ENCODE measurements at places on chromosomes 7 and 10. TPM values are rescaled to one million over a fixed set of nuclear protein-coding genes. Genes with fewer than 3 reads are reported as not detected.

The COL1A2 gene
- total RNA-seq, result not detected

- no peaks in the 10 kb centered on the region for H3K36me3 ChIP-seq
- H3K4me1 ChIP-seq, result no peaks in the 10 kb centered on the region
- no peak for DNase-seq
- no peak overlapping the region for H3K27ac ChIP-seq
- no peak overlapping the region for H3K4me3 ChIP-seq
- no peaks in the 10 kb centered on the region for H3K27me3 ChIP-seq
Measured at GRCh38 chr7:120337308-120337907, 64.4 kb downstream of the KCND2 start.

GRCh38 chr10:122798704-122799231, 46.9 kb downstream of the CUZD1 start:
- H3K4me3 ChIP-seq, result no peak overlapping the region
- DNase-seq, result no peak
- peaks cover 10% of the 10 kb centered on the region for H3K27me3 ChIP-seq
- no peaks in the 10 kb centered on the region for H3K4me1 ChIP-seq
- no peaks in the 10 kb centered on the region for H3K36me3 ChIP-seq

DNA sequence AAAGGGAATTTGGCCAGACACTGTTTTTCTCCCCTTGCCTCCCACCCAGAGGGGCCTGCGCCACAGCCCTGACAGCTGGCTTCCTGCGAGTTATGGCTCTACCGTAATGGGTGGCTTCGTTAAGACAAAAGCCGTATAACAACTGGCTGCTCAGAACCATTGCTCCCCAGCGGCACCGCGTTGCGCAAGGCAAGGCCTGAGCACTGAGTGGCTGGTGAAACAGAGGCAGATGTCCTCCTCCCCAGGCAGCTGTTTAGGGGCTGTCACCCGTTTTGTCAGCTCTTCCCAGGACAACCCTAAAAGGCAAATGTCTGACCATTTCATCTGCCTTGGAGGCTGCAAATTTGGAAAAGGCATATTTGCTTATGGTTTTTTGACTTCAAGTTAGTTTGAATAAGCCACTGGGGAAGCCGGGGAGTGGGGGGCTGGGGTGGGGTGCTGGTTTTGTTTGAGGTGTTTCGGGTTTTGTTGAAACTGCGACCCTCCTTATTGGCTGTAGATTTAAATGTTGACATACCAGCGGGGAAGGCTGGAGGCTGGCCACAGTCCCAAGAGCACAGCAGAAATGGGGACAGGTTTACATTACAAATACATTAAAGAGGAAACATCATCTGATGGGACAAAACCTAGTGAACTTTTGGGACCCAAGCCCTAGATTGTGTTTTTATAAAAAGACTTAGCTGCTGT, 681 bp upstream of the SPOCK2 start:
- H3K4me3 ChIP-seq, result no peak overlapping the region
- H3K27ac ChIP-seq, result no peak overlapping the region
- H3K36me3 ChIP-seq, result peaks cover 9% of the 10 kb centered on the region
- no peak for DNase-seq
- H3K4me1 ChIP-seq, result peaks cover 27% of the 10 kb centered on the region

DNA sequence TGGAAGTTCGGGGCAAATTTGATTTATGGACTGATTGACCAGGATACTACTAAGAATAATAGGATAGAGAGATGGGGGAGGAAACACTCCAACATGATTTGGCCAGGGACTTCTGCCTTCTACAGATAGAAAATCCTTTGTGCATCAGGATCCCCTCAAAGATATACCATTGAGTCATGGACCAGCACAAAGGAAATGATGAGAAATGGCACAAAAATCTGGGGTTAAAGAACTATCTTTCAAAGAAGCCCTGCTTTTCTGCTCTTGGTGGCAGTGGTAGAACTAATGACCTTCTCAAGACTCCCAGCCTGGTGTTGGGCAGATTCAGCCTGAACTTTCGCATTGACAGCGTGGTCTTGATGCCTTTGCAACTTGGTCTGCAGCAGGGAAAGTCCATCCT, 27.6 kb upstream of the LAMB1 start:
- peaks cover 17% of the 10 kb centered on the region for H3K4me1 ChIP-seq
- no peaks in the 10 kb centered on the region for H3K27me3 ChIP-seq
- H3K27ac ChIP-seq, result no peak overlapping the region
- no peaks in the 10 kb centered on the region for H3K36me3 ChIP-seq
- no peak overlapping the region for H3K4me3 ChIP-seq
- DNase-seq, result no peak

The NEURL1 gene
- 4.8 TPM for total RNA-seq

DNA sequence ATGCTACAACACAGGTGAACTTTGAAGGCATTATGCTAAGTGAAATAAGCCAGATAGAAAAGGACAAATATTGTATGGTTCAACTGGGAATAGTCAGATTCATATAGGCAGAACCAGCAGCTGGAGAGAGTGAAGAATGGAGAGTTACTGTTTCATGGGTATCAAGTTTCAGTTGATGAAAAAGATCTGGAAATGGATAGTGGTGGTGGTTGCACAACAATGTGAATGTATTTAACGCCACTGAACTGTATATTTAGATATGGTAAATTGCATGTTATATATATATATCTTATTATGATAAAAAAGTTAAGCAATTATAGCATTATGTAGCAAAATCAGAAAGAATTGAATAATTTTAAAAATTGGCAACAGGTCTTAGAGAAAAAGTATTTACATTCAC, 3.9 kb downstream of the LMBR1 start:
- peaks cover 25% of the 10 kb centered on the region for H3K4me1 ChIP-seq
- H3K36me3 ChIP-seq, result 0 out of 2 replicates have a peak, but pooled peaks cover 7% of the 10 kb centered on the region
- H3K4me3 ChIP-seq, result no peak overlapping the region
- no peak for DNase-seq

GRCh38 chr10:112756235-112756527, 193.9 kb upstream of the TCF7L2 start:
- no peak overlapping the region for H3K27ac ChIP-seq
- no peaks in the 10 kb centered on the region for H3K27me3 ChIP-seq
- no peaks in the 10 kb centered on the region for H3K36me3 ChIP-seq
- no peak for DNase-seq
- H3K4me3 ChIP-seq, result no peak overlapping the region

The CDHR3 gene
- 8.7 TPM for total RNA-seq

GRCh38 chr7:82732677-82733076, 289.1 kb upstream of the CACNA2D1 start:
- H3K4me1 ChIP-seq, result no peaks in the 10 kb centered on the region
- DNase-seq, result no peak
- H3K27ac ChIP-seq, result no peak overlapping the region
- no peaks in the 10 kb centered on the region for H3K27me3 ChIP-seq
- no peaks in the 10 kb centered on the region for H3K36me3 ChIP-seq
- H3K4me3 ChIP-seq, result no peak overlapping the region

The DOCK1 gene
- 24.8 TPM for total RNA-seq

GRCh38 chr7:26538689-26539088, 247.0 kb downstream of the SNX10 start:
- no peak overlapping the region for H3K4me3 ChIP-seq
- H3K36me3 ChIP-seq, result no peaks in the 10 kb centered on the region
- no peaks in the 10 kb centered on the region for H3K27me3 ChIP-seq
- no peaks in the 10 kb centered on the region for H3K4me1 ChIP-seq
- H3K27ac ChIP-seq, result no peak overlapping the region

DNA sequence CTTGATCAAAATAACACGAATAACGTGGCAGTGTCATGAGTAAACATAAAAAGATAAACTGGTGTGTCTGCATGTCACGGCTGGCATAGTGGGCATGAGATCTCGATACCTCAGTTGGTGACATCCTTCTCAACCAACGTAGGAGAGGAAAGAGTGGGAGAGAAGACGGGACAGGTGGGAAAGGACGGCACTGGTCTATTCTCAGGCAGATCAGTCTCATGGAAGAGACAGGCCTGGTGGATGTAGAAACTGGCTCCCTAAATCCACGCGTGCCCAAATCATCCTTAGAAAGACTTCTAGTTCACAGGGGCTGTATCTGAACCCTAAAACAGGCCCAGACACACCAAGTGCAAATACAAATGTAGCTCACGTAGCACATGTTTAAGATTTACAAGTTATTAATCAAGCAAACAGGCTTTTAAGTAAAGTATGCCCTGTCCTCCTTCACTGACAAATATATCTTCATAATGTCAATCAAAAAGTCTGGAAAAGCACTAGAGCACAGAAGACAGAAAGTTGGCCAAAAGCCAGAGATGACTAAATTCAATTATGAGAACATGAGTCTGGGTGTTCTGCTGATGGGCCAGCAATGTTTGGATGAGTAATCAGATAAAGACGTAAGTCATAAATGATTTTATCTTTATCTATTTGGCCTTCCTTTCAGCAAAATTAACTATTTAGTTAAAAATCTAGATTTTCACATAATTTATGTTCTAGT, 56.3 kb downstream of the SFMBT2 start:
- no peak overlapping the region for H3K4me3 ChIP-seq
- no peak overlapping the region for H3K27ac ChIP-seq
- H3K4me1 ChIP-seq, result no peaks in the 10 kb centered on the region
- H3K27me3 ChIP-seq, result no peaks in the 10 kb centered on the region
- DNase-seq, result no peak

- H3K27ac ChIP-seq, result no peak overlapping the region
- no peak for DNase-seq
- H3K27me3 ChIP-seq, result no peaks in the 10 kb centered on the region
- H3K4me1 ChIP-seq, result no peaks in the 10 kb centered on the region
- no peaks in the 10 kb centered on the region for H3K36me3 ChIP-seq
Measured at GRCh38 chr7:81616951-81617350, 152.9 kb downstream of the HGF start.

GRCh38 chr10:15209827-15210509, 41.5 kb upstream of the NMT2 start:
- H3K4me1 ChIP-seq, result no peaks in the 10 kb centered on the region
- peaks cover 9% of the 10 kb centered on the region for H3K27me3 ChIP-seq
- DNase-seq, result no peak
- no peak overlapping the region for H3K27ac ChIP-seq
- no peaks in the 10 kb centered on the region for H3K36me3 ChIP-seq

GRCh38 chr10:121310151-121310711, 288.0 kb downstream of the FGFR2 start:
- H3K4me3 ChIP-seq, result no peak overlapping the region
- H3K4me1 ChIP-seq, result no peaks in the 10 kb centered on the region
- no peaks in the 10 kb centered on the region for H3K36me3 ChIP-seq

The CPXM2 gene
- not detected for total RNA-seq

DNA sequence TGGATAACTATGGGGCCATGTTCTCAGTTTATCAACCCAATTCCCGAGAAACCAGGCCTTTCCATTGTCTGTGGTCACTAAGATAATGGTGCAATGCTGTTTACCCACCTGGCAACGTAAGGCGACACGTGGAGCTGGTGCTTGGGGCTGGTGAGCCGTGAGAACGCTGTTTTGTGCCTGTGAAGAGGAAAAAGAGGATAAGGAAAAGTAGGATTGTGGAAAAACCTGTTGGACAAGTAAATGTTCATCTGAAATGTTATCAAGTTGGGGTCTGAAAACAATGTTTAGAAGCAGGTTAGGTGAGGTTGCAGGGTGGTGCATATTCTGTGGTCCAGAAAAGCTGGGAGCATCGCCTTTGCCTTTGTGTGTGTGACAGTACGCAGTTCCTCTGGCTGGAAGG, 88.5 kb downstream of the PPP1R17 start:
- H3K27me3 ChIP-seq, result no peaks in the 10 kb centered on the region
- H3K4me1 ChIP-seq, result no peaks in the 10 kb centered on the region
- no peaks in the 10 kb centered on the region for H3K36me3 ChIP-seq
- DNase-seq, result peak; percentile 7

The WIPF3 gene
- 0.25 TPM for total RNA-seq

The PGAM2 gene
- 4.2 TPM for total RNA-seq

The ACTR3C gene
- 24.1 TPM for total RNA-seq

The CTAGE6 gene
- total RNA-seq, result not detected

- H3K4me1 ChIP-seq, result peaks cover 28% of the 10 kb centered on the region
- H3K27ac ChIP-seq, result no peak overlapping the region
- no peaks in the 10 kb centered on the region for H3K36me3 ChIP-seq
- no peaks in the 10 kb centered on the region for H3K27me3 ChIP-seq
- no peak overlapping the region for H3K4me3 ChIP-seq
Measured at GRCh38 chr10:71978988-71979691, 14.9 kb downstream of the CHST3 start.

- no peaks in the 10 kb centered on the region for H3K4me1 ChIP-seq
- H3K27me3 ChIP-seq, result no peaks in the 10 kb centered on the region
- DNase-seq, result no peak
- no peaks in the 10 kb centered on the region for H3K36me3 ChIP-seq
- H3K27ac ChIP-seq, result no peak overlapping the region
Measured at GRCh38 chr7:38339953-38340819, 66.8 kb upstream of the TARP start.

The HNRNPF gene
- total RNA-seq, result 267 TPM

- H3K36me3 ChIP-seq, result no peaks in the 10 kb centered on the region
- H3K27ac ChIP-seq, result no peak overlapping the region
- H3K27me3 ChIP-seq, result peaks cover 52% of the 10 kb centered on the region
- no peak overlapping the region for H3K4me3 ChIP-seq
- H3K4me1 ChIP-seq, result no peaks in the 10 kb centered on the region
Measured at GRCh38 chr7:293681-294439, 3.9 kb downstream of the FOXL3 start.

DNA sequence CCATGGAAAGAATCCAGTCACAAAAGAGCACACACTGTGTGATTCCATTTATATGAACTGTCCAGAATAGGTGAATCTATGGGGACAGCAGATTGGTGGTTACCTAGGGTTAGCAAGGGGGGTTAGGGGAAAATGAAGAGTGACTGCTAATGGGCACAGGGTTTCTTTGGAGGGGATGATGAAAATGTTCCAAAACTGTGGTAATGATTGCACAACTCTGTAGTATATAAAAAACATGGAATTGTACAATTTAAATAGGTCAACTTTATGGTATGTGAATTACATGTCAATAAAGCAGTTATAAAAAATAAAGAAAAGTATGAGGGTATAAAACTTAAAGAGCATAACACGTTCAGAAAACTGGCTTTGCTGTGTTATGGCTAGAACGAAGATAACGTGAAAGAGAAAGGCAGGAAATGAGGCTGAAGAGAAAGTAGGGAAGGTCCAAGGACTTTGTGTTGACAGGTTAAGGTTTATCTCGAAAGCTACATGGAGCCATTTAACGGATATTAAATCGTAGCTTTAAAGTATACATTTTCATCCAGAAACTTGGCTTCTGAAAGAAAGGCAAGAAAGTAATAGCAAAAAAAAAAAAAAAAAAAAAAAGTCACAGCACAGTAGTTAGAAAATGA, 26.4 kb upstream of the MSS51 start:
- H3K36me3 ChIP-seq, result peaks cover 5% of the 10 kb centered on the region
- H3K4me1 ChIP-seq, result no peaks in the 10 kb centered on the region
- no peak overlapping the region for H3K27ac ChIP-seq
- H3K27me3 ChIP-seq, result no peaks in the 10 kb centered on the region
- DNase-seq, result no peak

DNA sequence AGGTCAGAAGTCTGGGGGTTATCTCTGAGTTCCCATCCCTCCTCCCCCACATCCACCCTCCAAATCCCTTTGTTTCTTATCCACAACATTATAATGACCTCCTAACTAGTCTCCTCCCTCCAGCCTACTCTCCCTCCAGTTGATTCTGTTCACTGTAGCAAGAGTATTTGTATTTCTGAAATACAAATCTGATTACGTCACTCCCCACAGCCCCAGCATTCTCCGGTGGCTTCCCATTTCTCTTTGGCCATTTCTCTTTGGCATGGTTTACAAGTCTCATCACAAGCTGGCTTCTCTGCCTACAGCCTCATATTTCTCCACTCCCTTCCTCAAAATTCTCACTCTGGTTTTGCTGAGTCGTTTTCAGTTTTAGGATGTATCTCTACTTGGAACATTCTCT, 24.6 kb upstream of the MRPS33 start:
- H3K36me3 ChIP-seq, result no peaks in the 10 kb centered on the region
- H3K27me3 ChIP-seq, result 0 out of 2 replicates have a peak, but pooled peaks cover 4% of the 10 kb centered on the region
- H3K4me3 ChIP-seq, result no peak overlapping the region
- H3K4me1 ChIP-seq, result 0 out of 2 replicates have a peak, but pooled peaks cover 7% of the 10 kb centered on the region
- no peak for DNase-seq
